Left lobe of liver (tissue), 2 donors: ENCODE measurements at places on chromosomes 1 and 21. TPM values are rescaled to one million over a fixed set of nuclear protein-coding genes. Genes with fewer than 3 reads are reported as not detected.

The HMGCL gene
- total RNA-seq = 170 TPM

The CD1C gene
- total RNA-seq = not detected

The TNNT2 gene
- 0.33 TPM for total RNA-seq

The TUT4 gene
- total RNA-seq = 22.5 TPM

The RHCE gene
- total RNA-seq = 0.65 TPM

The INKA2 gene
- total RNA-seq = 1.1 TPM

The KRTAP21-2 gene
- total RNA-seq = not detected

The DDR2 gene
- total RNA-seq = 2.0 TPM

The PPIAL4G gene
- total RNA-seq = not detected

The TDRD5 gene
- total RNA-seq = not detected

The CSMD2 gene
- 0.25 TPM for total RNA-seq

The TMEM9 gene
- total RNA-seq = 41.2 TPM

The DISP3 gene
- not detected for total RNA-seq

The PGLYRP4 gene
- total RNA-seq = not detected

The OR2L3 gene
- total RNA-seq = not detected

The RNF223 gene
- not detected for total RNA-seq

The TRMT13 gene
- 4.9 TPM for total RNA-seq

The GNB1 gene
- 97.3 TPM for total RNA-seq

The F13B gene
- 42.2 TPM for total RNA-seq
